ENCODE measurements at places on chromosomes 6 and 20. TPM values are rescaled to one million over a fixed set of nuclear protein-coding genes. Genes with fewer than 3 reads are reported as not detected.

DNA sequence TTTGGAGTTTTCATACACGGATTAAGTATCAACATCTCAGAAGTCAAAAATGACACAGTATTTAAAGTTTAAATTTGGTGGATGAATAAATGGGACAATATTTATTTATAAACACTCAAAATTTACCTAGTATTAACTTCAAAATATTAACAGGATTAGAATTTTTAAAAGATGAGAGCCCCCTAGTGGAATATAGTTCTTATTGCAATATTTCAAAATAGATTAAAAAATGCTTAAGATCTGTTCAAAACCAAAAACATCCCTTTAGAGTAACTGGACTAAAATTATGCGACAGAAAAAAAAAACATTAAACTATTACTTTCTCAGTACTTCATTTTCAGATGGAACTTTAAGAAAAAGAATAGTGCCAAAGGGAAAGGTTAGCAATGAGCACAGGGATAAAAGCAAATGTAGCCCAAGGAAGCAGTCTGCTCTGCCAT lies 56.6 kb downstream of the SNX14 start:
- DNase-seq: no peak

SLC22A23 gene
- total RNA-seq: 42.4 TPM

GRCh38 chr6:113994934-113995342 lies 24.0 kb upstream of the HDAC2 start:
- peak; percentile 54 for DNase-seq

DNA sequence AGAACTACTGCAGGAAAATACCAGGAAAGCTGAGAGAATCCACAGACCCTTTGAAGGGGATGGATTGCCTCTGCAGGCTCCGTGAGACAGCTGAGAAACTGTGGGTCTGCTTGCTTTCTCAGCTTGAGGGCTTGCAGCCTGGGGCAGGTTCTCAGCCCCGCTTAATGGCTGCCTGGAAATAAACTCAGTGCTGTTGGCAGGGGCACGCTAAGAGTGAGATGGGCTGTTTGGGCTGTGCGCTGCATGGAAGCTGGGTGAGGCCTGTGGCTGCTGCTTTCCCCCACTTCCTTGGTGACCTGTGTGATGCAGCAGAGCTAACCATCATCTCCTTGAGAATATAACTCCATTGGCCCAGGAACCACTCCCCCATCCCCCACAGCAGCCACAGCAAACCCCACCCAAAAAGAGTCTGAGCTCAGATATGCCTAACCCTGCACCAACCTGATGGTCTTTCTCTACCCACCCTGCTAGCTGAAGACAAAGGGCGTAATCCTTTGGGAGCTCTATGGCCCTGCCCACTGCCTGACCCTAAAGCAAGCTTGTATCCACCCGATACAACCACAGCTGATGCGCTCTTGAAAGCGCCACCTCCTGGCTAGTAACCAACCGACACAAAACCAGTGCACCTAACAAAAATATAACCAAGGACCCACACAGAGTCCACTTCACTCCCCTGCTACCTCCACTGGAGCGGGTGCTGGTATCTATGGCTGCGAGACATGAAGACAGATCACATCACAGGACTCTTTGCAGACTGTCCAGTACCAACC lies 800.6 kb upstream of the MAP3K7 start:
- no peak for DNase-seq

- DNase-seq: no peak
Observed at GRCh38 chr20:45576995-45577394, 2.1 kb downstream of the WFDC8 start.

GRCh38 chr6:3808759-3809514 lies 40.2 kb upstream of the FAM50B start:
- no peak for DNase-seq

DNA sequence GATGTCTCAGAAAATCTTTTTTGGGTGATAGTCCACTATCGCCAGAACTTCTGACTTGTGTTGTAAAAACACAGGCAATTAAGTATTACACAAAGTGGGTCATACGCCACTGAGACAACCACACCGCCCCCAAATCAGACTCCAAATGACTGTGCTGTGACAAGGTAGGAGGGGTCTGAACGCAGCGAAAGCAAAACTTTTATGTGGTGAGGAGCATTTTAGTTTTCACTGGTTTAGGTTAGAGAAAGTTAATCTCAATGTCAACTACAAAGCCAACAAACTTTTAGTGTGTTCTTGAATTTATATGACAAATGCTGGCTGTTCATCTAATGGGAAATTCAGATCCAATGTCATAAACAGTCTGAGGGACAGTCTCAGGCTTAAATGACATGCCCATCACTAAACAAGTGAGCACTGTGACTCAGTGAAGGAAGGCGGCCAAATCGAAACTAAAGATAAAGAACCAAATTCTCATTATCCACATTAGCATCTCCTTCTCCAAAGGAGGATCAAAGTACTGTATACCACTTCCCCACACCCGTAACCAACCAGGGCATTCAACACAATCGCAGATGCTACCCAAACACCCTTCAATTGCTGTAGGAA lies 186.7 kb downstream of the GJA10 start:
- no peak for DNase-seq

- DNase-seq: no peak
Observed at GRCh38 chr20:44572551-44573500, 9.6 kb upstream of the PKIG start.

DNA sequence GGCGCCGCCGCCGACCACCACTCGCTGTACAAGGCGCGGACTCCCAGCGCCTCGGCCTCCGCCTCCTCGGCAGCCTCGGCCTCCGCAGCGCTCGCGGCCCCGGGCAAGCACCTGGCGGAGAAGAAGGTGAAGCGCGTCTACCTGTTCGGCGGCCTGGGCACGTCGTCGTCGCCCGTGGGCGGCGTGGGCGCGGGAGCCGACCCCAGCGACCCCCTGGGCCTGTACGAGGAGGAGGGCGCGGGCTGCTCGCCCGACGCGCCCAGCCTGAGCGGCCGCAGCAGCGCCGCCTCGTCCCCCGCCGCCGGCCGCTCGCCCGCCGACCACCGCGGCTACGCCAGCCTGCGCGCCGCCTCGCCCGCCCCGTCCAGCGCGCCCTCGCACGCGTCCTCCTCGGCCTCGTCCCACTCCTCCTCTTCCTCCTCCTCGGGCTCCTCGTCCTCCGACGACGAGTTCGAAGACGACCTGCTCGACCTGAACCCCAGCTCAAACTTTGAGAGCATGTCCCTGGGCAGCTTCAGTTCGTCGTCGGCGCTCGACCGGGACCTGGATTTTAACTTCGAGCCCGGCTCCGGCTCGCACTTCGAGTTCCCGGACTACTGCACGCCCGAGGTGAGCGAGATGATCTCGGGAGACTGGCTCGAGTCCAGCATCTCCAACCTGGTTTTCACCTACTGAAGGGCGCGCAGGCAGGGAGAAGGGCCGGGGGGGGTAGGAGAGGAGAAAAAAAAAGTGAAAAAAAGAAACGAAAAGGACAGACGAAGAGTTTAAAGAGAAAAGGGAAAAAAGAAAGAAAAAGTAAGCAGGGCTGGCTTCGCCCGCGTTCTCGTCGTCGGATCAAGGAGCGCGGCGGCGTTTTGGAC lies 2.0 kb downstream of the SOX4 start:
- DNase-seq: peak; percentile 57

DNA sequence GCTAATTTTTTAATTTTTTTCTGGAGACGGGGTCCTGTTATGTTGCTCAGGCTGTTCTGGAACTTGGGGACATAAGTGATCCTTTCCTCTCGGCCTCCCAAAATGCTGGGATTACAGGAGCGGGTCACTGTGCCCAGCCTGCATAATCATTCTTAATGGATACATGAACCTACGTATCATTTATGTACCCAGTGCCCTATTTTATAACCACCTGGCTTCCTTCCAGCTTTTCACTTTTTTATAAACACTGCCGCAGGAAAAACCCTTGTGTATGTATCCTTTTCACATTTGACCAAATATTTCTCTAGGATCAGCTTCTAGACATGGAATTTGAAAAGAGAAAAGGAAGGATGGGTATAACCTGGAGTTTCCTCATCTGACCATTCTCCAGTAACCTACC lies 85.6 kb upstream of the RIN2 start:
- DNase-seq: no peak

- no peak for DNase-seq
Observed at GRCh38 chr20:43921227-43921780, 6.7 kb downstream of the TOX2 start.

All from ureter (tissue), 1 donor.